ENCODE measurements at places on chromosomes 7 and 10. TPM values are rescaled to one million over a fixed set of nuclear protein-coding genes. Genes with fewer than 3 reads are reported as not detected.

The TAS2R41 gene
- total RNA-seq = not detected

The ANKRD61 gene
- total RNA-seq = 0.47 TPM

The SYT15 gene
- total RNA-seq = 1.5 TPM

The CREB5 gene
- 12.9 TPM for total RNA-seq

The LSM5 gene
- total RNA-seq = 146 TPM

The TACR2 gene
- 0.34 TPM for total RNA-seq

The PNLIPRP1 gene
- not detected for total RNA-seq

The FAM20C gene
- total RNA-seq = 4.9 TPM

The IRF5 gene
- total RNA-seq = 11.4 TPM

The SHH gene
- total RNA-seq = 1.1 TPM

The RASSF4 gene
- 2.2 TPM for total RNA-seq

The ELFN1 gene
- 0.27 TPM for total RNA-seq

The NODAL gene
- total RNA-seq = not detected

The VPS41 gene
- total RNA-seq = 249 TPM

The DPP6 gene
- total RNA-seq = not detected

The LIPK gene
- not detected for total RNA-seq

The OPN4 gene
- total RNA-seq = not detected

The SH3PXD2A gene
- total RNA-seq = 7.5 TPM

The CRPPA gene
- total RNA-seq = 9.9 TPM

The PRDX3 gene
- 114 TPM for total RNA-seq

The ALDH18A1 gene
- total RNA-seq = 55.8 TPM

Data from Calu3 (cell line).